ENCODE measurements at places on chromosomes 7 and 10.

DNA sequence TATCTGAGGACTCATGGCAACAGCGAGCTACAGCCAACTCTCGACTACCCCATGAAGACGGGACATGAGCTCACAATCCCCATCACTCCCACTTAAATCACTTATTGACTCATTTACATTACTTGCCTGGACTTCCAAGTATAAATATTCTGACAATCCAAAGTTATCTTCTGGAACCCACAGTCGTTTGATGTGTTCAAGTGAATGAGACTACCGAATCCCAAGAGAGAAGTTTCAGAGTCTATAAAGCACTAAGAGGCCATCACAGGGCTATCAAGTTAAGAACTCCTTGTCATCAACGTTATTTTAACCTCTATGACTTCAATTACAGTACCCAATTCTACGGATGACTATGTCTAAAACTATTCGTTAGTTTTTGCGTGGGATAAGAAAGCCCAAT is 11.5 kb upstream of the ANAPC16 start:
- no peak for DNase-seq

DNA sequence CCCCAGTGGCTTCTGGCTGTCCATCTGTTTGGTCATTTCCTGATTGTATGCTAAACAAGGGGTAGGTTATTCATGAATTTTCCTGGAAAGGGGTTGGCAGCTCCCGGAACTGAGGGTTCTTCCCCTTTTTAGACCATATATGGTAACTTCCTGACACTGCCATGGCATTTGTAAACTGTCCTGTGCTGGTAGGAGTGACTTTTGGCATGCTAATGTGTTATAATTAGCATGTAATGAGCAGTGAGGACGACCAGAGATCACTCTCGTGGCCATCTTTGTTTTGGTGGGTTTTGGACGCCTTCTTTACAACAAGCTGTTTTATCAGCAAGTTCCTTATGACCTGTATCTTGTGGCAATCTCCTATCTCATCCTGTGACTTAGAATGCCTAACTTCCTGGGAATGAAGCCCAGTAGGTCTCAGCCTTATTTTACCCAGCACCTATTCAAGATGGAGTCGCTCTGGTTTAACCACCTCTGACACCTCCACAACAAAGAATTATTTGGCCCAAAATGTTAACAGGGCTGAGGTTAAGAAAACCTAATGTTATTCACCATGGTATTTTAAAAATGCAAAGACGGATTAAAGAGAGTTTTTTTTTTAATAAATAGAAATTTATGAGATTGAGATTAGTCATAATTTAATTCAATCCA is 2.4 kb upstream of the PTN start:
- no peak for DNase-seq

DNA sequence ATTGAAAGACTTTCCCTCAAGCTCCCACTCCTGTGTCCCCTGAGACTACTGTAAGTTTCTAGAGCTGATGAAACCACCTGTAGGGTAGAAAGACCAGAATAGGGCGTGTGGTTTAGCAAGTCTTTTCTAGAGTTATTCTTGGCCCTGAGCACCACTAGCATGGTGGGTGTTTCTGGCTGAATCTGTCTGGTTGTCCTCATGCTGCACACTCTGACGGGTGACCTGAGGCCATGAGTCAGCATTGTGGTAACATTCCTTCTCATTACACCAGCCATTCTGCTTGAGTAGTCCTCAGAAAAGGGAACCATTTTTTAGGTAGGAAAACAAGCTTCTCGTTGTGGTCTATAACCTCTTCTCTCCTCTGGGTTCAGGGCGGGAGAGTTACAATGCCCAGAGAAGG is 250.3 kb downstream of the SNX13 start:
- no peak for DNase-seq

DNA sequence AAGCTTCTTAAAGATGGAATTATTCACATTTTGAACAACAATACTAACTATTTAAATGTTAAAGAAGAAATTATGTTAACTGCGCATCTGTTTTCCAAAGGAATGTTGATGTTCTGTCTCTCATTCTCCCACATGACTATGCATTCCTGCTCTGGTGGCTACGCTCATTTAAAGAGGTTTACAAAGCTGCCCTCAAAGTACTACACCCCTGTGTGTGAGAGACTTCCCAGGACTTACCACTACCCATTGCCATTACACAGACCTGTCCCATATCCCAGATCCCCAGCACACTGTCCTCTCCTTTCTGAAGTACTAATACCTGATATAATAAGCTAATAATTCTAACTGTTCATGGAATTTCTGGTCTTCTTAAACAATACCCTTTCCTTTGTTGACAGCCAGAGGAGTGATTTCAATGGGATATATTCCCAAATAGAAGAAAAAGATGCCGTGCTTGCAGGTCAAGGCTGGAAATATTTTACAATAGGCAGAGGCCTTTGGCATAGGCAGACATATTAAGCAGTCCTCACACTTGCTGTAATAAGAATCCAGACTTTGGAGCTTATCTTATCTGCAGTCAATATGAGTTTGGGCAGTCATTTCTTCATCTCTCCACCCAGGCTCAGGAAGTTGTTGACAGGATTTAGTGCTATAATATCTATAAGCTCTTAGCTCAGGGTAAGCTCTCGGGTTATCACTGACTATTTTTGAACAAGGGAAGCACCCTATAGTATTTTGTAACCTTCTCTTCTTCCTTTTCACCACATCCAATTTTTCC is 12.2 kb downstream of the LIPF start:
- DNase-seq = no peak

DNA sequence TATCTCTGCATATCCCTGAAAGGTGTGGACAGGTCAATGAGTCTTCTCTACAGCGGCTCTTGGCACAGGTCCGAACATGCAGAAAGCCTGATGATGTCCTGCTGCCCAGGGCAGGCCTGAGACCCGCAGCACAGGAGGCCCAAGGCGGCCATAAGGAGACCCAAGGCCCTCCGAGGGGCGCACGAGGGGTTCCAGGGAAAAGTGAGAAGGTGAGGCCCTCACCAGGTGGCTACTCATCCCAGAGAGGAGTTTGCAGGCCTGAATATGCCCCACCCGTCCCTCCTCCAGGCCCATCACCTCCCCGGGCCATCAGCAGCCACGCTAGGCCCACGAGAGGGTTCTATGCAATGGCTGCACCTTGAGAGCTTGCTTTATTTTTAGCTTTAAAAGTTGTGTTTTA is 173.4 kb upstream of the RHEB start:
- no peak for DNase-seq

DNA sequence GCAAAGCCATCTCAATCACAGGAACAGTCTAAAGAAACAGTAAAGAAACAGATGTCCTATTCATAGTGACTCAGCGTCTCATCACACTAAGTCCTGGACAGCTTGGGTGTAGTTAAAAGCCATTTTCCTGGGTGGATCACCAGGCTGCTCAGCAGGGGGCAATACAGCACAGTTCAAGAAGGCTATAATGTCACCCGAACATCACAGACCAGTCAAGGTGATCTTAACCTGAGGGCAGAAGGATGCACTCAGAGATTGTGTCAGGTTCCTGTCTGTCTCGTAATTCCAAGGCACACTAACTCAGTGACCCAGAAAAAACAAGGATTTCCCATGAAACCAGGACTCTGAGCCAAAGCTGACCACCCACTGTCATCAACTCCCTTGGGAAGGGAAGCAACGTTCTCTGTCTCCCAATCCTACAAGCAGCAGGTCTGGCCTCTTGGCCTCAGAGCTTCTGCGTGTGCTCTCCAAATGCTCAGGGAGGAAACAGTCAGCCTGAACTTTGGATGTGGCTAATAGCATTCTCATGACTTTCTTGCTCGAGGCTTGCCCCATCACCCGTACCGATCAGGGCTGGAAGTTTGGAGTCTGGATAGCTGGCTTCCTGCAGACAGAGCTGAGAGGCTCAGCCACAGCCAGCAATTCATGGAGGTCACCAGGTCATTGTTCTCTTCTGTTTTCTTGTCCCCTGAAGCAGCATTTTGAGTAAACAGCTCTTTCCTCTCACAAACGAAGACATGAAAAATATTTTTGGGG is 90.4 kb upstream of the FAM171A1 start:
- DNase-seq = no peak

Measured in stimulated activated CD4-positive, alpha-beta T cell treated with anti-CD3 and anti-CD28 coated beads, TNF-alpha, amount 100 ng/mL, for 1 hour (primary cell).